Activated CD4-positive, CD25-positive, alpha-beta regulatory T cell treated with anti-CD3 and anti-CD28 coated beads, Interleukin-2, amount 50 U/mL, for 24 hours (primary cell): ENCODE measurements at places on chromosomes 4 and X.

DNA sequence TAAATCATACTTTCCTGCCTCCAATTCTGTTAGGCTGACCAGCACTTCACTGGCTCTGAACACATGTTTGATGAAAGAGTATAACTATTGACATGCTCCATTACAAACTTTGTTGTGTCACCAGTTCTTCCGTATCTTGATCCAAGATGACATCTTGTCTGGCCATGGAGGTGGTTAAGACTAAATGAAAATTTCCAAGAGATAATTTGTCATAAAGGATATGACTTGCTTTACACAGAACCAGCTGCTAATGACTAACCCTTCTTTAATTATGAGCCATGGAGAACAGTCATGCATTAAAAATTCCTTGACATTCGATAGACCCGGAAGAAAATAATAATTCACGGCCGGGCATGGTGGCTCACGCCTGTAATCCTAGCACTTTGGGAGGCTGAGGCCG, 17.7 kb upstream of the N4BP2 start:
- ATAC-seq = no peak

- ATAC-seq = no peak
Observed at GRCh38 chr4:16791460-16791859, 107.0 kb downstream of the LDB2 start.

GRCh38 chrX:7926501-7926900, 712 bp downstream of the PNPLA4 start:
- no peak for ATAC-seq

DNA sequence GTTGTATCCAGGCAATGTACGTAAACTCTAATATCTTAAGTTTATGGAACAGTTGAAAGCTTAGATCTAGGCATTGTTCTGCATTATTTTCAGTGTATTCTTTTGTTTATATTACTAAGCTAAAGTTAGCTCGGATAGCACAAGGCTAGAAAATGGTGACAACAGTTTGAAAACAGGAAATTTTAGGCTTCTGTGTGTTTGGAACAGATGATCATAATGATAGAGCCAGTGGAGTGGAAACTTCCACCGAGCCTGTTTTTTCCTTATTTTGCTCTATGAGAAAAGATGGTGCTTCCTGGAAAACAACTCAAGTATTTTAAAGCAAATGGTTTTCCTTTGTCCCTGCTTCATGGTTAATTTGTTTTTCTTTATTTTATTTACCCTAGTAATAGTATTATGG, 70.8 kb downstream of the GAB1 start:
- ATAC-seq = no peak

DNA sequence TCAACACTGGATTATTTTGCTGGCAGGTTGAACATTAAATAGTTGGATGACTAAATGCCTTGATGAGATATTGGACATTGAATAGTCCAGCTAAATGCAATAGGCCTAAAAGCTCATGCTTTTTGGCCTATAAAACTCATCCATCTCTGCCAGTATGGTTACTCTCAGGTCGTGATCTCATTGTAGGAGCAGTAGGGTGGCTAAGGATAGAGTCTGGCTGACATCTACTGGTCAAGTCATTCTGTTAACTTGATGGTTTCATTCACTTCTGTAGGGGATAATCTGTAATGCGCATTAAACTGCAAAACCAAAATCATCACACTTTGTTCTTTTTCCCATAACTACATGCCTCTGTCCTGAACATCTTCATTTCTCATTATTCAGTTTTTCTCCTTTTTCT, 227.0 kb downstream of the DKK2 start:
- ATAC-seq = no peak

DNA sequence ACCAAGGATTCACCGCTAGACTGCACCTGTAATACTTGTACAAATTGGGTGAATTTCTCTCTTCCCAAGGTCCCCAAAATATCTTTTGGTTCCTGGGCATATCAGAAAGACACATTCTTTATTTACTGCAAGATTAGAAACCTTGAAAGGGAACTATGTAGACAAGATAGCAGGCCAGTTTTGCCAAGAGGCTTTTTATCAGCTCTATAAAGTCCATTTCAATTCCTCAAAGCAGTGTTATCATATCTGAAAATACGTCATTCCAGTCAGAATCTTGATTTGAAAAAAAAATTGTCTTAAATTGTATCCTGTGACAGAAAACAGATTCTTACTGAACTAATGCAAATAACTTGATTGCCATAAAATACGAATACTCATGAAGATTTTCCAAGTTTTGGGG, 37.0 kb upstream of the NSG1 start:
- ATAC-seq = no peak

DNA sequence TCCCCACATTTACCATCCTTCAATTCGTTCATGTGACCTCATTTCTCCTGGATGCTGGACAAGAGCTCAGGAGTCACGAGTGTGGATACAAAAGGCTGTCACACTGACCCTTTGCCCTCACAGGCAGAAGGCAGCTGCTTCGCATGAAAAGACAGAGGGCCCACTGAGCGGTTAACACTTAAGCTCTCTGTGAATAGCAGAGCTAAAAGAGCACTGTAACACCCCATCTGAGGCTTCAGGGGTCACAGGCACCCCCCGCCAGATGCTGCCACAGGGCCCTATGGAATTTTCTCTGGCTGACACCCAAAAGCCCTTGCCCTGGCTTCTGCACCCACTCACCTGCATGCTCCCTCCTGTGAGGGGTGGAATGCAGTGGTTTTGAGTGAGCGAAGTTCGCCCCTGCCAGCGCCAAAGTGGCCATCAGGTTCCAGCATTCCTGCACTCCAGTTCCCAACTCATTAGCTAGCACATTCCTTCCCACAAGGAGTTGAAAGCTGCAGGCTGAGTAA, 360.9 kb downstream of the PPP3CA start:
- ATAC-seq = no peak

- no peak for ATAC-seq
Observed at GRCh38 chr4:147182041-147182440, 236.4 kb upstream of the TTC29 start.

GRCh38 chr4:76781698-76782595, 116.0 kb downstream of the SOWAHB start:
- no peak for ATAC-seq

GRCh38 chr4:173998471-173999144, 284.9 kb downstream of the FBXO8 start:
- ATAC-seq = no peak

- no peak for ATAC-seq
Observed at GRCh38 chr4:174157106-174157607, 126.3 kb downstream of the FBXO8 start.

- no peak for ATAC-seq
Observed at GRCh38 chr4:42018451-42018850, 28.1 kb downstream of the SLC30A9 start.

DNA sequence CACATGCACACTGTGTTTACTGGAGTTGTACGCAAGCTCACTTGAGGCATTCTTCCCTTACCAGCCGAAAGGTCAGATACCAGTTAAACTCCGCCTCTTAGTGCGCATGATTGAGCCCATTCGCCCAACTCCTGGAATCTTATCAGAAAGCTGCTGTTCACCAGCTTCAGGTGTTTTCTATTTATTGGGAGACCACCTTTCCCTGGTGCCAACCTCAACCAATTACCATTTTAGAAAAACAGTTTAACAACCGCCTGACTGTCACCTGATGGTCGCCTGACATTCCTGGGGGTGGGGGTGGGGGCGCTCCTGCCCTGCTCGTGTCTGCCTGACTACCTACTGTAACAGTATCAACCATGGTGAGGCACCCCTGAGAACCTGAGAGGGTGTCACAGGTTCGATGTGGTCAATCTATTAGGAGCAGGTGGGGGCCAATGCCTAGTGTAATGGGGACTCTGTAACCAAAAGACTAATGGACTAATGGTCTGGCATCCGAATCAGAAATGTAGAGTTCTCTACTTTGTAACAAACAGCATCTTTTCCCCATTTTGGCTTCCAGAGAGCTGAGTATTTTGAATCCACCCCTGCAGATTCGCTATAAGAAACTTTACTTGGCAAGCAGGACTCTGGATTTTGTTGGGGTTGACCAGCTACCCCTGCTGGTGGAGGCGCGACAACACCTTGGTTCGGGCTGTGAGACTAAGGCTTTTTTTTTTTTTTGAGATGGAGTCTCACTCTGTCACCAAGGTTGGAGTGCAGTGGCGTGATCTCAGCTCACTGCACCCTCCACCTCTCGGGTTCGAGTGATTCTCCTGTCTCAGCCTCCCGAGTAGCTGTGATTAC, 58.2 kb upstream of the ZNF157 start:
- ATAC-seq = peak; percentile 41

DNA sequence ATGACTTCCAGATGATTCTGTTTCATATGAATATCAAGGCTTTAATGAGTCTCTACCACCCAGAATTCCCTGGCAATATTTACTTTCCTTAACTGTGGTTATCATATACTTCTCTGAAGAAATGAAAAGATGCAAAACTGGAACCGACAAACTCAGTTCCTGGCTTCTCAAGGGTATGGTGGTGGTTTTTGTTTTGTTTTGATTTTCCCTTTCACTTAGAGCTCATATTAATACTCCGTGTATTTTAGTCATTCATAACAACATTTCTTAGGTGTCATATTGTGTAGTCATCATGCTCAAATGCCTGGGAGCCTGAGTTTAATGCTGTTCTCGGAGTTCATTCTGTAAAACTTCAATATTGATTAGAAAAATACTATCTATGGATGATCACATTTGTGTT, 665 bp downstream of the TRPC5OS start:
- ATAC-seq = no peak

DNA sequence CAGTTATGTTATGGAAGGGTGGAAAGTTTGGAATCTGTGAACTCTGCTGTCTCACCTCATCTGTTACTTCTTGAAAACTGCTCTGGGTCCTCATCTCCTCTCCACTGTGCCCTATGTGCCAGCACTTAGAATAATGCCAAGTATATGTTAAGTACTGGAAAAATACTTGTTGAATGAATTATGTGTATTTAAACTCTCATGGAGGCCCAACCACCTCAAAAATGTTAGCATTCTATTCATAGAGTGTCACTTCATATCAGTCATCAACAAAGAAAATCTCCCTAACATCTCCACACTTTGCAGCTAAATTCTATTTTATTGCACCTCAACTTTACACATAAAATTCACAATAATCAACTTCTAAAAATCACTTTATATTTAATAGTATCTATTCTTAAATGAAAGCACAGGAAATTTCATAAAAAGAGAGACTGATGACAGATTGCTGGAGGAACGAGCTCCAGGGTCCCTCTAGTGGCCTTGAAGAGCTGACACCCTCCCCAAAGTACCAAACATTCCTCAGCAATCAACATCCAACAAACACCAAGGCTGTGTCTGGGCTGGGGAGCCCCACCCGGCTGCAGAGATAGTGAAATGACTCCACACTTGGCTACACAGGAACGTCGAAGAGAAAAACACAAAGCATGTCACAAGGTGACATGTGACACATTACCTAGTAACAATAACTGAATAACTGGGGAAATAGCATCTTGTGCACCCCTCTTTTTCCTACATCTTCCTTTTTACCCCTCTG, 45.8 kb downstream of the SLC39A8 start:
- peak; percentile 44 for ATAC-seq

GRCh38 chr4:30744386-30744785, 24.2 kb downstream of the PCDH7 start:
- no peak for ATAC-seq

DNA sequence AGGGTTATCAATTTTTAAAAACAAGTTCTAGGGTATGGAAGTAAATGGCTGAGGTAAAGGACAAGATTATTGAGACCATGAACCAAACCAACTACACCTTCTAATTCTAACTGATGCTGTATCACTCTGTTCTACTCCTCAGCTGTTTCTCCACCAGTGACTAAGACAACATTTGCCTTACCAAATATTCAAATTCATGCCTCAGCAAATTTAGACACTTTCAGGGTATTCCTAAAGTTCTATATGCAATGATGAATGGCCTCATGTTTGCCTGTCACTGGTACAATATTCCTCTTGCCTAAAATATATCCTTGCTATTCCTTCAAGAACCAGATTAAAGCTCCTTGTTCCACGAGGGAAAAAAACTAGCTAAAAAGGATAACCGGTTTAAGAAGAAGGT, 5.0 kb downstream of the RPL9 start:
- ATAC-seq = no peak

DNA sequence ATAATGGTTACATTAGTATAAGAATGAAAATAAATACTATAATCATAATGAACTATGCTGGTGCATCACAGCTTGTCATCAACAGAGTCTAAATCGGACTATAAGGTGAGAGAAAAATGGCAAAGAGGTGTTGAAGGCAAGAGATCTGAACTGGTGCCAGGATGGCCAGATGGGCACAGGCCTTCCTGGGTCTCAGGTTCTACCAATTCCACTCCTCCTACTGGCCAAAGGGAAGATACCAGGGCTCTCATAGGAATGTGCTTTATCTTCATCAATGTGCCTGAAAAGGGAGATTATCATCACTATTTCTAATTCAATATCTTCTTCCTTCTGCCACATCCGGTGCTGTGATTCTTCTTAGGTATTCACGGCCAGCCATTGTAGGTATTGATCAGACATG, 107.6 kb downstream of the GASK1B start:
- ATAC-seq = no peak

DNA sequence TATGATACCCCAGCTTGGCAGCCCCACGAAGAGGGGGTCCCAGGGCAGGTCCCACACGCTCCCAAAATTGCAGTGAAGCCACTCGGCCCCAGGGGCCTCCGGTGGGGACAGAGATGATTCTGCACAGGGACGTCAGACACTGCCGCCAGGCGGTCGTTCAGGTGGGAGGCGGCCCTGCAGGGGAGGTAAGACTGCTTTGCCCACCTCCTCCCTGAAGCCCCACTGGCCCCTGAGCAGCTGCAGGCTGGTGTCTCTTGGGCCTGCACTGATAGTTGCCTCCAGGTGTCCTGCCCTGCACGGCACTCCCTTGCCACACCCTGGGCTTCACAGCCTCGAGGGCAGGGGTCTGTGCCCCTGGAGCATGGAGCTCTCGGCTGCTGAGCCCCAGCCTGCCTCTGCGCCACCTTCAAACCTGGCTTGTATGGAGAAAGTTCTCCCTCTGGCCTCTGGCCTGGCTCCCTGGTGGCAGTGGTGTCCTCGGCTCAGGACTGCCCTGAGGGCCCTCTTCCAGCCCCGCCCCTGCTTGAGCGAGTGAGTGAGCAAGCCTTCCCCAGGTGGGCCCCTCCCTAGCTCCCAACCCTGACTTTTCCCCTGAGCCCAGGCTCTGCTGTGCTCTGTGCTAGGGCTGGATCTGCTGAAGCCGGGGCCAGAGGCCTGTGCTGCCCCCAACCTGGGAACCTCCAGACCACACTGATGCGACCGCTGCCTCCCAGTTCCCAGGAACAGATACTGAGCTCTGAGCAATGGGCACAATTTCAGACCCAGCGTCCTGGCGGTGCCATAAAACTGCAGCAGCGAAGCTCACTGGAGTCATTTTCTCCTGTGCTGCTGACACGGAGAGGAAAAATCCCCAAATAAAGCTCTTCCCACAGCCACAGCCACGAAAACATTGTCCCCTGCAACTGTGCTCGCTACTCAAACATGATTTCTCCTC, 16.1 kb downstream of the ADRA2C start:
- no peak for ATAC-seq

DNA sequence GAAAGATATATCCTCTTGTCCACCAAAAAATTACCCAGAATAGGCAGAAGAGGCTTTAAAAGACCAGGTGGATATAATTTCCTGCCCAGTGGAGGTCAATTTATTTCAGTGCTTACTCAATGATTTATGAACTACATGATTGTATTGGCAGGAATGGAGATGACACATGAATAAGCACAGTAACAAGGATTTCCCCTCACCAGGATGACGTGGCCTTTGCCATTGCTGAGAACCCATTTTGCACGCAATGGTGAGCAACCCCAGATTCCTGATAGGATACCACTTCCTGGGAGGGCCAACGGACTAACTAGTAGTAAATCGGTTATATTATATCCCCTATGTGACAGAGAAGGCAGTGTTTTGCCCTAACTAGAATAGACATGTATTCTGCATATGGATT, 11.6 kb upstream of the TTC29 start:
- ATAC-seq = no peak
